Thoracic aorta (tissue), 2 donors: ENCODE measurements at places on chromosomes 2 and 18. TPM values are rescaled to one million over a fixed set of nuclear protein-coding genes. Genes with fewer than 3 reads are reported as not detected.

- no peaks in the 10 kb centered on the region for H3K4me1 ChIP-seq
- no peaks in the 10 kb centered on the region for H3K36me3 ChIP-seq
- H3K27ac ChIP-seq = no peak overlapping the region
Measured at GRCh38 chr18:69455125-69455524, 54.4 kb downstream of the DOK6 start.

- no peaks in the 10 kb centered on the region for H3K27me3 ChIP-seq
- H3K27ac ChIP-seq = no peak overlapping the region
- H3K36me3 ChIP-seq = no peaks in the 10 kb centered on the region
Measured at GRCh38 chr2:69021727-69022126, 8.7 kb downstream of the ANTXR1 start.

CPLX4 gene
- not detected for total RNA-seq

TEX44 gene
- not detected for total RNA-seq

GRCh38 chr2:27640722-27641245 lies 11.9 kb downstream of the GPN1 start:
- no peaks in the 10 kb centered on the region for H3K4me1 ChIP-seq
- DNase-seq = no peak
- no peak overlapping the region for H3K27ac ChIP-seq
- peaks cover 43% of the 10 kb centered on the region for H3K36me3 ChIP-seq
- H3K4me3 ChIP-seq = no peak overlapping the region
